NCI-H1048 (cell line): ENCODE measurements at places on chromosomes 6 and 20.

GRCh38 chr6:158046201-158047126 lies 64.8 kb downstream of the SYNJ2 start:
- no peak for DNase-seq

DNA sequence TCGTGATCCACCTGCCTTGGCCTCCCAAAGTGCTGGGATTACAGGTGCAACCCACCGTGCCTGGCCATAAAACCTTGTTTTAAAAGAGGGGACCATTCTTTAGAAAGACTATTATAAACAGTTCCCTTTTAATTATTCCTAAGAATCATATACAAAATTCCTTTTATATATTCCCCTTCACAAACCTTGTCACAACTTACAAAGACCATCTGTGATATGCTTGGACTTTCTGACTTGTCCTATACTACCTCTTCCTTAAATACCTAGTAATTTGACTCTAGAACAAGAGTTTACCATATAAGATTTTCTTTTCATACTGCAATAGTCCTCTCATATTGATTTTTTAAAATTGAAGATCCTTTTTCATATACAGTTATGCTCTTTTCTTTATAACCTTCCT lies 135.8 kb upstream of the PRSS16 start:
- no peak for DNase-seq

- DNase-seq = no peak
Measured at GRCh38 chr6:142413111-142413510, 111.3 kb downstream of the ADGRG6 start.

- DNase-seq = no peak
Measured at GRCh38 chr20:41223112-41223511, 85.8 kb downstream of the PLCG1 start.

GRCh38 chr6:35258858-35259193 lies 709 bp upstream of the ZNF76 start:
- DNase-seq = no peak

GRCh38 chr20:56625837-56626236 lies 3.3 kb upstream of the TFAP2C start:
- no peak for DNase-seq

DNA sequence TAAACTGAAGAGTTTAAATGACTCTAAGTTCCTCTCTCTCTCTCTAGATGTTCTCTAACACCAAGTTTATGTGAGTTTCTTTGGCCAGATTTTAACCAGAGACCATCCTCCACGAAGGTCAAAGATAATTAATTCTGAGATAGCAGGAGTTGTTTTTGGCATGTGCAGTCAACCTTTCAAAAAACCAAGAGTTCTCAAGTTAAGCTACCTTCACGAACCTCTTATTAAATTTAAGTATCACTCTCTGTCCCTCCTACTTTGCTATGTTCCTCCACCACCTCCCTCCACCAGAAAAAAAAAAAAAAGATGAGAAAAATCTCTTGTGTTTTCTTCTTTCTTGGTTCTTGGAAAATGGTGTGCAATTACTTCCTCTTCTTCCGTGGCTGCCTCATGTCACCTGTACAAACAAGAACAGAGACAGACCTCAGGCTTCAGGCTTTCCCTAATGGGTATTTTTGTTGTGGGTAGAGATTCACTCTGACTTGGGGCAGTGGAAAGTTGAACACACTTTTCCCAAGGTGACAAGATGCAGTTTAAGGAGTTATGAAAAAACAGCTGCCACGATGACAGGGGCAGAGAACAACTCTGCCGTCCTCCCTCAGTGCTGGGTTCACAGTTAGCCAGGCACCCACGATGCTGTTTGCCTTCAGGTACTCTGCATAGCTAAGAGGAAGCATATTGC lies 64.3 kb downstream of the ADTRP start:
- no peak for DNase-seq

DNA sequence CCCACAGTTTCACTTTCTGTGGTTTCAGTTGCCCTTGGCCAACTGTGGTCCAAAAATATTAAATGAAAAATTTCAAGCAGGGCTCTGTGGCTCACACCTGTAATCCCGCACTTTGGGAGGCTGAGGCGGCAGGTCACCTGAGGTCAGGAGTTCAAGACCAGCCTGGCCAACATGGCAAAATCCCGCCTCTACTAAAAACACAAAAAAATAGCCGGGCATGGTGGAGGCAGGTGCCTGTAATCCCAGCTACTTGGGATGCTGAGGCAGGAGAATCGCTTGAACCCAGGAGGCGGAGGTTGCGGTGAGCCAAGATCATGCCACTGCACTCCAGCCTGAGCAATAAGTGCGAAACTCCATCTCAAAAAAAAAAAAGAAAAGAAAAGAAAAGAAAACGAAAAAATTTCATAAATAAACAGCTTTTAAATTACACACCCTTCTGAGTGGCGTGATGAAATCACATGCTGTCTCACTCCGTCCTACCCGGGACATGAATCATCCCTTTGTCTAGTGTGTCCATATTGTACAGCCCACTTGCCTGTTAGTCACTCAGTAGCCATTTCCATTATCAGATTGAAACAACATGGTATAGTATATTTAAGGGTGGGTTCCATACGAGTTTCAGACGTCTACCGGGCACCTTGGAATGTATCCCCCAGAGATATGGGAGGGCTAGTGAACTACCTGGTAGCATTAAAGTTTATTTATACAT lies 11.7 kb downstream of the PTPRK start:
- DNase-seq = no peak

DNA sequence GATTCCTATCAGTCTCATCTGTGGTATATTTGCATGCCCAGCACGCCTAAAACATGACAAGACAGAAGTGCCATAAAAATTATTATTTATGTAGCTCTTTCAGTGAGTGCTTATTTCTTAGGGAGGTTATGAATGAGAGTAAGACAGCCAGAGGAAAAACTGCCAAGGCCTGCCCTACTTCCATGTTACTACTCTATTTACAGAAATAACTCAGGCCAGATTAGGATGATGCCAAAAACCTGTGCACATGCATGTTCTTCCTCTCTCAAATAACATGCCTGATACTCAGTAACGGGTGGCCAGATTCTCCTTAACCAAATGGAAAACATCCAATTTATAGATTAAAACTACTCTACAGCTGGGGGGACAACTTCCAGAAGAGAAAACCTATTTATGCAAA lies 45.7 kb downstream of the ILRUN start:
- no peak for DNase-seq

GRCh38 chr6:37109714-37110499 lies 60.0 kb upstream of the PIM1 start:
- no peak for DNase-seq

DNA sequence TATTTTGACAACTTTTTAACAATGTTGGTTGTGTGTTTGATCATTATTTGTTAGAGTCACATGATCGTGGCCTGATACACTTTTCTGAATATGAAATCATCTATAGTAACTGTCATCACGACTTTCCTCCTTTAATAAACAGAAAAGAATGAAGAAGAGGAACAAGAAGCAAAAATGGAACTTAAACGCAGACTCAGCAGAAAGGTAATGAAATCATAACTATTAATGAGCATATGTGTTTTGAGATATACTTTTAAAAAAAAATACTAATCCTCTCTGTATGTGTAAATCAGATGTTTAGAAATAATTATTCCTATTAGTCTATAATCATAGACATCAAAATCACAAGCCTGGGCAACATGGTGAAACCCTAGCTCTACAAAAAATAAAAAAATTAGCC lies 60.1 kb upstream of the LTV1 start:
- DNase-seq = no peak

DNA sequence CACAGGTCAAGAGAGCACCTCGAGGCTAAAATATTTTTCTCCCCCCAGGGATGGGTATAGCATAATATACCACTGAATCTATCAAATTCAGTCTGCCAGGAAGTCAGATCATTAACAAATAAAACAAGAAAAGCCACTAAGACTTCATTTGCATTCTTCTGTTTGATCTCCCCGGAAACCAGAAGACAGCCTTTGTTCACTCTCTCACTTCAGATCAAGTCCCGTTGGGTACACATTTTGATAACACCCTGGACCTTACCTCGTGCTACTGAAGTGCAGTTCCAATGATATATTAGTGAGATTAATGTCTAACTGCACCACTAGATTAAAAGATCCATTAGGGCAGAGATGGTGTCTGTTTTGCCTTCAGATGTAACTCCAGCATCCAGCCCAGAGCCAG lies 157.7 kb upstream of the B3GAT2 start:
- no peak for DNase-seq

DNA sequence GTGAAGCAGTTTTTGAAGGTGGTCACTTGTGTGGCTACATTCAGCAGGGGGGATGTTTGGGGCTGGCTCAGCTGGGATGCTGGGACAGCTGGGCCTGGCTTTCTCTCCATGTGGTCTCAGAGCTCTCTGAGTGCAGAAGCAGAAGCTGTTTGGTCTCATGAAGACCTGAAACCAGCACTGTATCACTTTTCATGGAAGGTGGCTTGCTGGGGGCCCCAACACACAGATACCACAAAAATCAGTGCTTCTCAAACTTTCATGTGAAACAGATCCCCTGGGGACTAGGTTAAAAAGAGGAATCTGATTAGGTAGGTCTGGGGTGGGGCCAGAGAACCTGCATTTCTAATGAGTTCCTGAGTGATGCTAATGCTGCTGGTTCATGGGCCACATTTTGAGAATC lies 347.3 kb downstream of the DHX35 start:
- DNase-seq = no peak

- no peak for DNase-seq
Measured at GRCh38 chr6:167047554-167047953, 48.4 kb downstream of the CEP43 start.

- no peak for DNase-seq
Measured at GRCh38 chr6:45608252-45608913, 230.6 kb upstream of the SUPT3H start.

DNA sequence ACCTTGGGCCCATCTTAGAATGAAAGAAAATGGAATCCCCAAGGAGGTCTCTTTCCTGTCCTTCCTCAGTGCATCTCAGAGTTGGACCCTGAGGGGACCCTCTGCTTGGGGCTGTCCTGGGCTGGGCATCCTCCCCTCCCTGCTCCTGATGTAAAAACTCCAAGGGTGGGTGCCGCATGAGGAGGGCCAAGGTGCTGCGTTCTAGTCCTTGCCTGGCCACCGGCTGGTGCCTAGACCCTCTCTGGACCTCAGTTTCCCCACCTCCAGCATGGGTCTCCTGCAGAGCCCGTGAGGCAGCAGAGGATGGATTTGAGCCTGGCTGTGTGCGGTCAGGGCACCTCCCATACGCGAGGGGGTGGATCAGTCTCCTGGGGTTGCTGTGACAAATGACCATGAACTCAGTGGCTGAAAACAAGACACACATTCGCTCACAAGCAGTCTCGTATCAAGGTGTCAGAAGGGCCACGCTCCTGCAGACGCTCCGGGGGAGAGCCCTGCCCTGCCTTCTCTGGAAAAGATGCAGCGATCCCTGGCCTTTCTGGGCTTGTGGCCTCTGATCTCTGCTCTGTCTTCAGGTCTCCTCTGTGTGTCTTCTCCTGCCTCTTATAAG lies 54.7 kb downstream of the CHMP4B start:
- DNase-seq = no peak

DNA sequence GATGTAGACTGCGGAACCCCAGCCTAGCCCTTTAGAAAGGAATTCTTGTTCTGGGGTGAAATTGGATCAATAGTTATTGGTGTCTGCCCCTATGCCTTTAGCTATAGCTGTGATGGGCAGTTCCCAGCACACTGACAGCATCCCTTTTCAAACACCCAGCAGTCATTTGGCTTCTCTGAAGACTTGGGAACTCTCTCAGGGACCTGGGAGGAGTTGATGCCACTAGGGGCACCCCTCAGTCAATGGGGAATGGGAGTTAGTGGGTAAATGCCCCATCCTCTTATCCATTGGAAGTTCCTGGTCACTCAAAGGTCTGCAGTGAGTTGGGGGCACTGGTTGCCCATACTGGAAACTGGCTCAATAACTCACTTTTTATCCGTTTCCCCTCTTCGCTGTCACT lies 31.6 kb upstream of the CSNK2A1 start:
- DNase-seq = no peak

GRCh38 chr6:17930321-17930993 lies 57.0 kb downstream of the KIF13A start:
- DNase-seq = no peak

GRCh38 chr6:121951918-121952379 lies 447.5 kb upstream of the HSF2 start:
- DNase-seq = no peak

GRCh38 chr6:36515844-36516243 lies 31.4 kb downstream of the STK38 start:
- DNase-seq = no peak

DNA sequence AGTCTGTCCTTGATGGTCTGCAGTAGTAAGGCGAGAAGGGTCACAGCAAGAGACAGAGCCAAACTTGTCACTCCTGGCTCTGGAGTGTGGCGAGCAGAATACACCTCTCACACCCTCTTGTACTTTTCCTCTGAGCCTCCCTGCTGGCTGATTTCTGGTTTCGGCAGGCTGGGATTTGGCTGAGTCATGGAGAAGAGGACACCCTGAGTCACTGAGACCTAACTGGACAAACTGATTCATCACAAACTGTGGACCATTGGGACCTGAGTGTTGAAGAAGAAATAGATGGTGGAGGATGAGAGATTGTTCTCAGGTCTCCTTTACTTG lies 101.7 kb downstream of the F13A1 start:
- no peak for DNase-seq

GRCh38 chr20:24935766-24936525 lies 13.1 kb upstream of the CST7 start:
- DNase-seq = no peak

GRCh38 chr20:21836346-21836745 lies 130.9 kb downstream of the PAX1 start:
- DNase-seq = no peak

- no peak for DNase-seq
Measured at GRCh38 chr6:64256483-64256882, 620.9 kb downstream of the PHF3 start.

DNA sequence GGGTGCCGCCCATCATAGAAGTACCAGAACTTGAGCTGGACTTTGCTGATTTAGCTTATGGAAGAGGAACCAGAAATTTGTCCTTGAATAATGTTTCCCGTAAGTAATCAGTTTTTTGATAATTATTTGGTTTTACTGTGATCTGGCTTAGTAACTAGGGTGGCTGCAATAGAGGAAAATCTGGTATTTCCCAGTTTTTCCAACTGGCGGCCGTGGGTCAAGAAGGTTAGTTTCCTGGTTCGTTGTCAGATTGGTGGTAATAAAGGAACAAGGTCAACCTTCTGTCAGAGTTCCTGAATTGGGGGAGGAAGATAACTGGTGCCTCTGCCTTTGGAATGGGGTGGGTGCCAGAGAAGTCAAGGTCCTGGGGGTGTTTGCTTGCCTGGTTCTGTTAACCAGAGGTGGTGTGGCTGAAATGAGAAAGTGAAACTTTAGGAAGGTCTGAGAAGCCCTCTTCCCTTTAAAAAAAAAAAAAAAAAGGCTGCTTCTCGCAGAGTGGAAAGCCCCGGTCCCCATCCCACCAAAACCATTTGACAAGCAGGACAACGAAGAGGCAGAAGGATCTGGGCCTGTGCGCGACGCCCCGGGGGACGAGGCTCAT lies at the start of gene CALHM6:
Gene CALHM6 (plus strand): TSS at position 45 of the 601 bp plus-strand sequence. CDS start 555 bp downstream, at position 600.
- no peak for DNase-seq

DNA sequence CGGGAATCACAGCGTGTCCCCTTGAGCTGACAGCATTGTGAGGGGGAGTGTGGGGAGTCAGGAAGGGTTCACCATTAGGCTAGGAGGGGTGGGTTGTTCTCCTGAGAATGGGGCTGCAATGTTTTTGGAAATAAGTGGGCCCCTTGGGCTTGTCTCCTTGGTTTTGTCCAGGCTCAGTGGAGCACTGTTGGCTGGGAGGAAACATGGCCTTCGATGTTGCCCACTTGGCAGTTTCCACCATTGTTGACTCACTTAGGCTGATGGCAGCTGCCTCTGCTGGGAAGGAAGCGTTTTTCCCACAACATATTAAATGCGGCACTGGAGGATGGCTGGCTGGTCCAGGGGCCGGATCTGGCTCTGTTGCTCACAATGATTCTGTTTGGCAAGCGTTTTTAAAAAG lies 512.1 kb downstream of the QKI start:
- no peak for DNase-seq

- DNase-seq = no peak
Measured at GRCh38 chr20:46108435-46108841, 9.7 kb upstream of the CD40 start.
